ENCODE measurements at places on chromosomes 4 and X. TPM values are rescaled to one million over a fixed set of nuclear protein-coding genes. Genes with fewer than 3 reads are reported as not detected.

GRCh38 chrX:104972737-104973136 is 247.8 kb downstream of the TEX13A start:
- no peak for DNase-seq

DNA sequence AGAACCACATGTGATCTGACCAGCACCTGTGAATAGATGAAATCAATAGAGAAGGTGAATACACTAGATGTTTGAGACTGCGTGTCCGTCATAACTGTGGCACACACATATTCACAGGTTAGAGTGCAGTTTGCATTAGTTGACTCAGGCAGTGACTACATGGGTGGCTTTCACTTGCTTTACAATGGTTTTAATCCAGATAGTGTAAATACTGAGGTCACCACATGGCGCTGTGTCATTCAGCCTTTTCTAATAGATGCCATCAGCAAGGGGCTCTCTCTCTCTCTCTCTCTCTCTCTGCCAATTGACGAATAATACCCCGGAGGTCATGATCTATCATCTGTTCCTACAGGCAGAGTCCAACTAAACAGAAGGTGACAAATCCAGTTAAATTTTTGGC is 30.7 kb upstream of the FGF13 start:
- no peak for DNase-seq

DNA sequence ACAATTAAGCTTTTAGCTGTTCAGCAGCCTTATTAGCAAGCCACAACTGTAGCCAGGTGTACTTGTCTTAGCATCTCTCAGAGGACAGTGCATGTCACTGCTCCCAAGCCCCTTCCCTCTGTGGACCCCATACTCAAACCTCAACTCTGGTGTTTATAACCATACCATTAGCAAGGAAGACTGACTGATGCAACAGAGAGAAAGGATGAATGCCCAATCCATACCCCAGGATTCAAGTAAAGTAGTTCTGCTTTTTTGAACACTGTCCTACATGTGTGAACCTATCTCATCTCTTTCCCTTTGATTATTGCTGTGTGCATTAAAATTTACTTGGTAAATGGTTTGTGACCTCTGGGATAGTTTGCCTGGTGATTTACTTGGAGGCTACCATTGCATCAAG is 22.8 kb upstream of the CYBB start:
- DNase-seq: no peak

DNA sequence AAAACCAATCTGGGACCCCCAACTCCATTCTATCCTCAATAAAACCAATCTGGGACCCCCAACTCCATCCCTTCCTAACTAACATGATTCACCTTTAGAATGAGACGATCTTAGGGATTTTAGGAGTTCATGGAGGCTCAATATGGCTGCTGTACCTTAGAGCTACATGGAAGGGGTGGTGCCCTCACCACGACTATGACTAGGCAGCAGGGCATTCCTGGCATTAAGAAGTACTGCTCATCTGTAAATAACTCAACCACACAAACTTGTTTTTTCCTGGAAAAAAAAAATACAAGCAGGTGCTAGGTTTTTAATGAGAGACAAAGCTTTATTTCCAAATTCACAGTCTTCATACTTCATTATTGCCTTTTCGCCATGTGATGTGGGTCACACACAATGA is 346.5 kb upstream of the FAT1 start:
- DNase-seq: no peak

PPP2R2C gene
- total RNA-seq: not detected

All from osteoblast (primary cell).